CD4-positive, alpha-beta T cell treated with Interleukin-4 for 4 hours (primary cell): ENCODE measurements at places on chromosomes 11 and 22.

DNA sequence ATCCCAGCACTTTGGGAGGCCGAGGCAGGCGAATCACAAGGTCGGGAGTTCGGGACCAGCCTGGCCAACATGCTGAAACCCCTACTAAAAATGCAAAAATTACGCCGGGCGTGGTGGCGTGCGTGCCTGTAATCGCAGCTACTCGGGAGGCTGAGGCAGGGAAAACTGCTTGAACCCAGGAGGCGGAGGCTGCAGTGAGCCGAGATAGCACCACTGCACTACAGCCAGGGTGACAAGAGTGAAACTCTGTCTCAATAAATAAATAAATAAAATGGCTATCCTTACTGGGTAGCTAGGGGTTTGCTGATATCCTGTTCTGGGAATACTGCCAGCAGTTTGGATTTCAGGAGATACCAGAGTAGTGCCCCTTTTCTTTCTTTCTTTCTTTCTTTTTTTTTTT is 2.4 kb upstream of the RBM14 start:
- DNase-seq: no peak

DNA sequence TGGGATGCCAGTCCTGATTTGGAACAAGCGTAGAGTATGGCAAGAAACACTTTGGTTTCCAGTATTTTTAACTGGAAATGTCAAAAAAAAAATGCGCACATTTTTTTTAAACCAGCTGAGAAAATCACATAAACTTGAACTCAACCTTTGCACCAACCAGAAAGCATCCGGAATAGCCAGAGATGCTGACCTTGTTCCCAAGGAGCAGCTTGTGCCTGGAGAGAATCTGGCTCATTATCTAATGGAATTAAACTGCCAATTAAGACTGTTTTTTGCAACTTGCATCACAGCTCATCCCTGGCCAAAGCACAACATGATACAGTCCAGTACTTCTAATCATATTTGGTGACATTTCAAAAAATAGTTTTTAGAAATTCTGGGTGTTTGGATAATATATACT is 8.4 kb upstream of the ETS1 start:
- DNase-seq: no peak

GRCh38 chr22:46803031-46803880 is 40.8 kb downstream of the TBC1D22A start:
- DNase-seq: peak; percentile 61

DNA sequence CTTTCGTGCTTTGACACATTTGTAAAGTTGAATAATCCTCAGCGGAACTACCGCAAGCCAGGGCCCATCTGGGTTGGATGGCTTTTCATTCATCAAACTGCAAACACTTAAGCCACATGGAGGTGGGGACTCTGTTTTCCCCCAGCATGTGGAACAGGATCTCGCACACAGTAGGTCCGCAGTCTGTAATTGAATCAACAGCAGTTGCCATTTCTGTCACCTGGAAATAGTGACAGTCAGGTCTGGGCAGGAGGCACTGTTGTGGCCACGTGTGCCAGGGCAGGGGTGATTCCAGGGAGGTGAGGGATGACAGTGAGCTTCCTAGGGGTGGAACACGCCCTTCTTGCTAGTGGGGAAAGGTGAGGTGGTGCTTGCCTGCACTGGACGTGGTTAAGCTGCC is 50.7 kb upstream of the ANO1 start:
- DNase-seq: no peak

- DNase-seq: no peak
These were observed 26.4 kb upstream of the ZBTB16 start for GRCh38 chr11:114033066-114033465.

DNA sequence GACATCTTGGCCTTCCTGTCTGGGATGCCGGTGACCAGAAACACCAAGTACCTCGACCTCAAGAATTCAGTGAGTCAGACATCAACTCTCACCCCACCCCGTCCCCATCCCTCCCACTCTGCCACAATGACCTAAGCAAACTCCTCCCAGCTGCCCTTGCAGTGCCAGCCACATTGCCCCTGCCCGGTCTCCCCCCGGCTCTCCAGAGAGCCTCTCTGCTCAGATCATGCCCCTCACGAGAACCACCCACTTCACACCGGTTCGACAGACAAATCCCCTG is 23.6 kb upstream of the MYRF start:
- DNase-seq: no peak

DNA sequence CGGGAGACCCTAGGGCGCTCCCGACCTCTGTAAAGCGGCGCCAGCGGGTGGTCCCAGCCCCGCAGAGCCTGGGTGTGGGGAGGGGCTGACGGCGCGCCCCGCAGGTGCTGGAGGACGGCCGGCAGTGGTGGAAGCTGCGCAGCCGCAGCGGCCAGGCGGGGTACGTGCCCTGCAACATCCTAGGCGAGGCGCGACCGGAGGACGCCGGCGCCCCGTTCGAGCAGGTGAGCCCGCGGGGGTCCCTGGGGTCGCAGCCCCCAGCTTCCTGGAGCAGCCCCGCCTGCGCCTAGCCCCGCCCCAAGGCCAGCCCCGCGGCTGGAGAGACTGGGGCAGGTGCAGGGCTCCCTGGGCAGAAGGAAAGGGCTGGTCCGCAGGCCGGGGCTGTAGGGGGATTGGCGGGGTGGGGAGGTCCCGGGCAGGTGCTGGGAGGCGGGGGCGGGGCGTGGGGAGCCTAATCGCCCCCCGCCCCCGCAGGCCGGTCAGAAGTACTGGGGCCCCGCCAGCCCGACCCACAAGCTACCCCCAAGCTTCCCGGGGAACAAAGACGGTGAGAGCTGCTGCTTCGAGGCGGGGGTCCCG is 19.7 kb downstream of the EPS8L2 start:
- DNase-seq: no peak

DNA sequence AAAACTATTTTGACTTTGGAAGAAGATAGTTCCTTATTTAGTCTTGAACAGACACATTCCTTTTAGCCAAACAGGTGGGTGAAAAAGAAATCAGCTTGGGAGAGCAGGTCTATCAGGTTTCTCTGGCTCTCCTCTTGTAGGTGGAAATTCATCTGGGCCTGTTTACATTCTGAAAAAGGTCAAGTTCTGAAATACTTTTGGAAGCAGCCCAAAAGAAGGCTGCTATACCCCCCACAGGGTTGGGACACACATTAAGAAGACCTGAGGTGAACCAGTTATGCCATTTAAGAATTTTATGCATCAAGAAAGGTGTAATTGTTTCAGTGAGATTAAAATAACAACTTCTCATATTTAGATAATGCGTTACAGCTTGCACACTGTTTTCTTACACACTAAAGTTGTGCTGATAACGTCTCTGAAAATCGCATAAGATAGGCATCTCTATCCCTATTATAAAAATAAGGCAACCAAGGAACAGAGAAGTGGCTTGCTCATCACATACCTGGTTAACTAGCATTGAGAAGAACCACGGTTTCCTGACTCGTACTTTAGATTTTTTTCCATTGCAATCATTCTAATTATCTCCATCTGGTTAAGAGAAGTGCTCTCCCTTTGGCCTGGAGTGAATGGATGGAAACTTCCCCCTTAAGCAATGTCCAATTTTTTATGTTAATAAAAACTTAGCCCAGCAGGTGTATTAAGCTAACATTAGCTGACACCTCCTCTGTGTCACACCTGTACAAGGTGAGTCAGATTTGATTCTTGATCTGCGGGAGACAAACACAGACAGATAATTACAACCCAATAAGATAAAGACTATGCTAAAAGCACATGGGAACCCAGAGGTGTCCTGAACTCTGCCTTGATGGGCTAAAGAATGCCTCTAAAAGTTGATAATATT is 60.5 kb upstream of the UCP3 start:
- no peak for DNase-seq

GRCh38 chr11:76282172-76282571 is 75.9 kb upstream of the WNT11 start:
- DNase-seq: no peak

GRCh38 chr11:15370495-15371147 is 255.9 kb downstream of the INSC start:
- DNase-seq: no peak

GRCh38 chr11:63564056-63564774 is 1.0 kb upstream of the PLAAT2 start:
- DNase-seq: peak; percentile 65

DNA sequence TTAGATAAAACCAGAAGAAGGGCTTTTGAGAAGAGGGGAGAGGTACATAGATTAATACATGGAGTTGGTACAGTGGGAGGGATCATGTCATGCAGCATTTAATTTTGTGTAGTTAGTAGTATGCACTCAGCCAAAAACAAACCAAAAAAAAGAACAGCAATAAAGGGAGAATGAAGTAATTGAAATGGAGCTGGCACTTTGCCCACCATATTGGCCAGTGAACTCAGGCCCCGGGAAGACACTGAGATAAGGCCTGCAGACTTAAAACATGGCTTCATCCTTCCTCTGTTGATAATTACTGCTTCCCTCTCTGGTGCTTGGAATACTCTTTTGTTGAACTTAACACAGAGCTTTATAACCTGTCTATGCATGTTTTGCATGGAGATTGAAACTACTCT is 3.1 kb downstream of the PANX1 start:
- no peak for DNase-seq

DNA sequence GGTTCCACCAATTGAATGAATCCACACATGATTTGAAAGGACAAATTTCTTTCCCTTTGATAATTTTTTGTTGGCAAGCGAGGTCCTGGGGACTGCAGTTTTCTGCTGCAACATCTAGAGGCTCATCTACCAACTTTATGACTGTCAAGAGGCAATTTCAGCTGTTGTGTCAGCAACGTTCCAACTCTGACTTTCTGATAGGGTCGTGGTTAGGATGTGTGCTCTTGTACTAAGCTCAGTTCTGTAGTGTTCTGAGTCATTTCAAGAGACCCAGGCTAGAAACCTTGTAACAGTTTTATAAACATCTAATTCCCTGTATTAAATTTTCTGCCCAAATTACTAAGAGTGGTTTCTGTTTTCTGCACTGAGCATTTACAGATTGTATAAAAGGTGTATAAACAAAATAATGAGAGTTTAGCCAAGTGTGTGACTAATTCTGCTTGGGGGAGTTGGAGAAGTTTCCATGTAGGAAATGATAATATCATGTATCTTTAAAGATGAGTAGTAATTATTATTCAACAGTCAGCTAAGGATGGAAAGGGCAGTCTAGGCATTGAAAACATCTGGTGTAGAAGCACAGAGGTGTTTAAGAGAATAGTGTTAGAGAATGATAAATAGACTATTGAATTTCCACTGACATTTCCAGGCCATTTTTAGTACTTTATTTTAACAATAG is 72.2 kb downstream of the RBMXL2 start:
- no peak for DNase-seq

DNA sequence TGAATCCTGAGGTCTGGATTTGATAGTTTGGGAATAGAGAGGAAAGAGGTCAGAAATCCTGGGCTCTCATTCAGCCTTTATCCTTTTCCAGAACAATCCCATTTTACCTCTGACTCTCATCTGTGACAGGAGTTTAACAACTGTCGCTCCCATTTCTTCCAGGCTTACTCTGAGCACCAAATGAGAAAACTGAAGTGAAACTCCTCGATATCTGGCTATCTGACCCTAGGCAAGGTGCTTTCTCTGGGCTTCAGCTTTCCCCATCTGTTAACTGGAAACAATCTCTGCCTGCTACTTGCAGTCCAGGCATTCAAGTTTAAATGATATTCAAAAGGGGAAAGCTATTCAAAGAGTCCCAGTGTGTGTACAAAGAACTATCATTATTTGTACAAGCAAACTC is 50.1 kb downstream of the NRXN2 start:
- no peak for DNase-seq

DNA sequence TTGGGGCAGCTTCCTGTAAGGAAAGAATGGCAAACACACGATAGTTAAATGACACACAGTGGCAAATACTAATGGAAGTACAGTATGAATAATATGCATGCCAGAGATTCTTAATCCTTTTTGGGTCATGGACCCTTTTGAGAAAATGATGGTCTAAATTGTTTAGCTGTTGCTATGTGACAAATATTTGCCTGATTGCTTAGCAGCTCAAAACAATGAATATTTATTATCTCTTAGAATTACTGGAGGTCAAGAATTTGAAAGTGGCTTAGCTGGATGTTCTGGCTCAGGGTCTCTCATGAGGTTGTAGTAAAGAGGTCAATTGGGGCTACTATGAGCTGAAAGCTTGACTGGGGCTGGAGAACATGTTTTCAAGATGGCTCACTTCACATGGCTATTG is 69.7 kb downstream of the FANCF start:
- DNase-seq: no peak

- DNase-seq: no peak
These were observed 42.5 kb downstream of the LMO1 start for GRCh38 chr11:8221046-8221723.

- no peak for DNase-seq
These were observed 18.6 kb upstream of the LMO2 start for GRCh38 chr11:33910296-33910957.

GRCh38 chr11:74316772-74317505 is 5.5 kb upstream of the P4HA3 start:
- DNase-seq: no peak

DNA sequence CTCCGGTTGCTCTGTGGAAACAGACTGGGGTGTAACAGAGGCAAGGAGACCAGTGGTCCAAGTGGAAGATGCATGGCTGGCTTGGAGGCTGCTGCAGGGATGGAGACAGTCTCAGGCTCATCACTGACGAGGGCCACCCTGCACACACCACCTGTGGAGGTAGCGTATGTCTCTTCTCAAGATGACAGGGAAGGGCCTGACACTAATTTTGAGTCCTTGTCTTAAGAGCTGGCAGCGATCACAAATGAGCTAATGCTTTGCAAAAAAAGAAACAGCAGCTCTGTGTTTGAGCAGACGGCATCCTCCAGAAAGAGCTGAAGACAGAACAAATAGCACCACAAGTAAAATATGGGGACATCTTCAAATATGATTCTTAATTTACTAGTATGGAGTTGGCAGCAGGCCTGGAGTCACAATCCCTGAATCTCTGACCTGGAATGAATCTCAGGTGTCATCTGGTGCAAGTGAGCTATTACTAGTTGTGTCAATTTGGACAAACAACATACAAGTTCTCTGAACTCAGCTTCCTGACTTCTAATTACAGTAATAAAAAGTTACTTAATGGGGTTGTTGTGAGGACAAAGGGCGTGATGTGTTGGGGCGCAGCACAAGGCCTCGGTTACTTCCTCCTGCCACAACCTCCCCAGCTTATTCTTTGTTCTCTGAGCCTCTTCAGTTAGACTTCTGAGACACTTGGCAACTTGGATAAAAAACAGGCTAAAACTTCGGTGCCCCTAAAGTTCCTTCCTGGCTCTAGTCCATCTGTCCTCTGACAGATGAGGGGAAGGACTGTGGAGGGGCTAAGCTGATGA is 95.2 kb upstream of the BID start:
- DNase-seq: no peak

- no peak for DNase-seq
These were observed 818.9 kb downstream of the BRD1 start for GRCh38 chr22:49008682-49009235.

- DNase-seq: no peak
These were observed 61.8 kb downstream of the ALX4 start for GRCh38 chr11:44248109-44248508.

GRCh38 chr11:1208394-1209261 is 14.2 kb upstream of the MUC5B start:
- no peak for DNase-seq

- DNase-seq: no peak
These were observed 854.1 kb downstream of the TBC1D22A start for GRCh38 chr22:47616396-47617020.

- DNase-seq: no peak
These were observed 109.1 kb downstream of the RASSF10 start for GRCh38 chr11:13118194-13118593.
